CD4-positive, alpha-beta T cell (primary cell): ENCODE measurements at places on chromosomes 5 and 9.
A peak's percentile ranks its signal among the peaks of the same experiment; 100 is the strongest.

DNA sequence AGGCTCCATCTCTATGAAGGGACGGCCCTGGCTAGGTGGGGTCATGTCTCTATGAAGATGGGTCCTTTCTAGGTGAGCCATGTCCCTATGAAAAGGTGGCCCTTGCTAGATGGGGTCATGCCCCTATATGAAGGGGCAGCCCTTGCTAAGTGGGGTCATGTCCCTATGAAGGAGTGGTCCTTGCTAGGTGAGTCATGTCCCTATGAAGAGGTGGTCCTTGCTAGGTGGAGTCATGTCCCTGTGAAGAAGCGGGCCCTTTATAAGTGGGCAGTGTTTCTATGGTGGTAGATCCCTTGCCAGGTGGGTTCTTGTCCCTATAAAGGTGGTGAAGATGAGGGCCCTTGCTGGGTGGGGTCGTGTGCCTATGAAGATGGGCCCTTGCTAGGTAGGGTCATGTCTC, 283.0 kb upstream of the IRX2 start:
- no peak for DNase-seq

DNA sequence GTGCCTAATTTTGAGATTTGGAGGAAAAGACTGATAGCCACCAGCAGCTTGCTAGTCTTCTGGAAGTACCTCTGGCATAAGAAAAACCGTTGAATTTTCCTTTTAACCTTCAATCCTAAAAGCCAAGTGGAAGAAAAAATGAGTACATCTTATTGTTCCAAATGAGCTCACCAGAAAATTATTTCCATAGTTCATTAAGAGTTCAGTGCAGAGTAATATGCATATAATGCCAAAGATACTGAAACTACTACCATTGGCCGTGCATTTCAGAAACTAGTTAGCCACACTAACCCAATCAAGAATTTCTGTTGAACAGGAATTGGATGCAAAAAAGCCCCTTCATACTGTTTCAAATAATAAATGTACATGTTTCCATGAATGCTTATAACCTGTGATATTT, 607.9 kb downstream of the KCTD16 start:
- no peak for DNase-seq

DNA sequence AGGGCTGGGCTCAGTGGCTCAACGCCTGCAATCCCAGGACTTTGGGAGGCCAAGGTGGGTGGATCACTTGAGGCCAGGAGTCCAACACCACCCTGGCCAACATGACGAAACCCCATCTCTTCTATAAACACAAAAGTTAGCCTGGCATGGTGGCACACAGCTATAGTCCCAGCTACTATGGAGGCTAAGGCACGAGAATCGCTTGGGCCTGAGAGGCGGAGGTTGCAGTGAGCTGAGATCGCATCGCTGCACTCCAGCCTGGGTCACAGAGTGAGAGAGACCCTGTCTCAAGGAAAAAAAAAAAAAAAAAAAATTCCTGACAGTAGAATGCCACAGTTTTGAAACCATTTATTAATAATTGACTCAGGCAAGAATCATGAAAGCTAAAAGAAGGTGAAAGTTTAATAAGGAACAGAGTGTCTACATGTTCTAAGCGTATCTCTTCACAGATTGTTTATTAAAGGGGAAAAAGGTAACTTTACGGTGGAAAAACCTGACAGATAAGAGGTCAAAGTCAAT, 5.7 kb upstream of the PTGR1 start:
- DNase-seq, result no peak

DNA sequence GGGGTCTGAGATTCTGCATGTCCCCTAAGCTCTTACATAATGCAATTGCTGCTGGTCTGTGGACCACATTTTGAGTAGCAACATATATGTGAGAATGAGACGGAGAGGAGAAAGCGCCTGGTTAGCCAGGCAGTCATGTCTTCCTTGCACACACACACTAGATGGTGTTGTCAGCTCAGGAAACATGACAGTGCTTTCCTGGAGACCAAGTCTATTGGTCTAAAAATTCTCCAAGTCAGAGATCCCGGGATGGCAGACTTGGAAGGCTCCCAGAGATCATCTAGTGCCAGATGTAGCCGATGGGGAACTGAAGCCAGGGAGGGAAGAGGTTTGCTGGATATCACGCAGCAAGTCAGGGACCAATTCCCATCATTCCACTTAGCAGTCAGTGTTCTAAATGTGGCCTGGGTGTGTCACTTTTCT, 53.4 kb downstream of the GALNT12 start:
- no peak for DNase-seq

- no peak for DNase-seq
Measured at GRCh38 chr5:36033486-36033885, 33.2 kb downstream of the UGT3A2 start.

DNA sequence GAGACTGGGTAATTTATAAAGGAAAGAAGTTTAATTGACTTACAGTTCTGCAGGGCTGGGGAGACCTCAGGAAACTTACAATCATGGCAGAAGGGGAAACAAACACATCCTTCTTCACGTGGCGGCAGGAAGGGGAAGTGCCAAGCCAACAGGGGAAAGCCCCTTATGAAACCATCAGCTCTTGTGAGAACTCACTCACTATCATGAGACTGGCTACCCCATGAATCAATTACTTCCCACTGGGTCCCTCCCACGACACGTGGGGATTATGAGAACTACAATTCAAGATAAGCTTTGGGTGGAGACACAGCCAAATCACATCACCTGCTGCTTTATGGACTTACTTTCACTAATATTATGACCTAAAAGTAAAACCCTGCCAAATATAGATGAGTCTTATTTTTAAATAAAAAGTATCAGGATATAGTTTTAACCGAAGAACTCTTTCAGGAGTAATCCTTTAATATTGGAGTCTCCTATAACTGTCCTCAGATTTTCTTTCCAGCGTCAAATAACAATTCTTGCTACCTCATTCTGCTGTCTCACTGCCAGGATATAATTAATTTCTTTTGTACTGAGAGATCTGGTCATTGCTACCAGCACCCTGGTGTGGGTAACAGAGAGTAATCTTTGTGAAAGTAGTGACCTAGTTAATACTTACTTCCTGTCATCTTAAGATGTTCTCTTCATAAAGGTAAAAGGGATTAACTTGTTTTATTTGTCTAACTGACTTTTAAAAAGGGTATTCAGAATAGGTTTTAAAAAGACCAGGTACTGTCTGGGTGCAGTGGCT, 68.6 kb downstream of the NLN start:
- no peak for DNase-seq

GRCh38 chr9:12785941-12786340, 11.1 kb downstream of the LURAP1L start:
- DNase-seq, result no peak

DNA sequence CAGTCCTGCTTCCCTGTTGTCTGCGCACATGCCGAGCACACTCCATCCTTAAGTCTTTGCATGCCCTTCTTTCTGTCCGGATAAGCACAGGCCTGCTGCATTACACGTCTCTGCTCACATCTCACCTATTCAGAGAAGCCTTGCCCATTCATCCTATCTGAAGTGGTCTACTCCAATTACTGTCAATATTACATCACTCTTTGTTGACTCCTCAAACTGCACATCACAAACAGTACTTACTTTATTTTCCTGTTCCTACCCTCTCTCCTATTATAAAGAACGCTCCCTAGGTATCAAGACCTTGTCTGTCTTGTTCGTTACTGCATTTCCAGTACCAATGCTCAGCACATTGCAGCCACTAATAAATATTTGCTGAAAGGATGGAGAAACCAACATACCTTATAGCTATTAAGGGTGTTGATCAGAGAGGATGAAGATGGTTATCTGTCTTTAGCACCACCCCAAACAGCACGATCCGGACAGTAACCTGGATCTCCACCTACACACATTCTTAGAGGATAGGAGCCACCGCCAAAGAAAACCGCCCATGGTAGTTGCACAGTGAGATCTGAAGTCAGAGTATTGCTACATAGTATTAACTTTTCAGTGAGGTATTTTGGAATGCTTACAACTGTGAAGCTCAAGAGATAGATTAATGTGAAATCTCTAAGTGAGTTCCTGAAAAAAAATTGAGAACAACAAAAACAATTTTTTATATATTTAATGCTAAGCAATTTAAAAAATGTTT, 1.6 kb upstream of the PRRC1 start:
- no peak for DNase-seq

- DNase-seq, result no peak
Measured at GRCh38 chr5:147481376-147481775, 28.5 kb downstream of the DPYSL3 start.

- no peak for DNase-seq
Measured at GRCh38 chr5:39558541-39558940, 133.8 kb upstream of the DAB2 start.

- DNase-seq, result no peak
Measured at GRCh38 chr9:135381762-135382310, 97.7 kb upstream of the PPP1R26 start.

DNA sequence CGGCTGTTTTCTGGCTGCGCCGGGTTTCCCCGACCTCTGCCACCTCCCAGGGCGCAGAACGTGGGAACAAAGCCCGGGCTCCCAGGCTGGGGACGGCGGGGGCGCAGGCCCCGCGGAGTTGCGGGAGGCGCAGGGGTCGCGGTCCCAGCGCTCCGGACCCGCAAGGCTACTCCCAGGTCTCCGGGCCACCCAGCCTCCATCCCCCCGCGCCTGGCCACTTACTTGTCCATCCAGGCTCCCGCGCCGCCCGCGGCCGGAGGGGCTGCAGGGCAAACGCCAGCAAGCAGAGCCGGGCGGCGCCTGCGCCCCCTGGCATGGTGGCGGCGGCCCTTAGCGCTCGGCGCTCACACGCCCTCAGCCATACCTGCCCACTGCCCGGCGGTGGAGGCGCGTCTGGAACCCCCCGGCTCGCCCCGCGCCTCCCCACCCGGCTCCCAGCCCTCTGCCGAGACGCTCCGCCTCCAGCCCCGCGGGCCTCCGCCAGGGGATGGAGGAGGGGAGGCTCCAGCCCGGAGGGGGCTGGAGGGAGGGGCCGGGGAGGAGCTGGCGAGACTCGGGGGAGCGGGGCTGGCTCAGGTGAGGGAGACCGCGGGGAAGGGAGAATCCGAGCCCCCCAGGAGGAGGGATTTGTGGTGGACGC, at the start of gene ADAM19:
Gene ADAM19, minus strand, starts transcription at position 395 of the 640 bp plus-strand sequence. Its CDS starts 79 bp downstream, at position 316.
- DNase-seq, result peak; percentile 68

DNA sequence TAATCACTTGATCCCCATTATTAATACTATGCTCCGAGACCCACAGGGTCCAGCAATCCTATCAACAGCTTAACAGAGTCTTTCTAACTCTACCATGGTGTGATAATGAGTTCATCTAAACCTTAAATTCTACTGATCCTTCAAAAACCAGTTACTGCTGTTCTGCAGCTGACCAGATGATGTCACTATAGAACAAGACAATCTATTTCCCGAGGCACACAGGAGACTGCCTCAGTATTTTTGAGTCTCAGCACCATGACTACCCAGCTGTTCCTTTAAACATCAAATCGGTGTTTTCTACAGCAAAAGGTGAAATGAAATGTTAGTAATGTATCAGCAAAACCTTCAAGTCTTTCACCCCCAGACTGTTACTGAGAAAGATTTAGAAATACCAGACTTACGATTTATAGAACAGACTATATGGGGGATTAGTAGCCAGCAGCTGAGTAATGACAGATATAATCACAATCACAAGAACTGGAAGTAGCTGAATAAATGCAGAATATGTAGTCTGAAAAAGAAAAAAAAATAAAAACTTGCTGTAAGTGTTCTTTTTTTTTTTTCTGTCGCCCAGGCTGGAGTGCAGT, 16.9 kb downstream of the DNAJC18 start:
- peak; percentile 72 for DNase-seq
